ENCODE measurements at places on chromosomes 6 and 20.
A peak's percentile ranks its signal among the peaks of the same experiment; 100 is the strongest.

DNA sequence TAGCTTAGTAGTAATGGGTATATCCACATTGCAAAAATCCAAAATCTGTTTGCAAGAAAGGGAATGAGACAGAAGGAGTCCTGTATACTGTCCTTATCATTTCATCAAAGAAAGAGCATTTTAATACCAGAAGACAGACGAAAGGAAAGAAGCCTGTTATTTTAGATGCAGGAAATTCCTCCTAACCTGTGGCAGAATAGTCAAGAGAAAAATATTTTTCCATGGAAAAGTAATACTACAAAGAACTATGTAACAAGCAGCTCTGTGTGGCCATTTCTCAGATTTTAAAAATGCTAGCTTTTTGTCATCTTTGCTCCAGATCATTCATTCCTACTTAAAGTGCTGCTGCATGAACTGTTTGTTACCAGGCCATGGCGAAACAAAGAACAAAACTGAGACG, 72.9 kb upstream of the SCP2D1 start:
- no peak for DNase-seq

- no peak for DNase-seq
These were observed 192.7 kb upstream of the CNR1 start for GRCh38 chr6:88358846-88359245.

- peak; percentile 90 for DNase-seq
These were observed 931 bp upstream of the UCKL1 start for GRCh38 chr20:63957004-63957689.

DNA sequence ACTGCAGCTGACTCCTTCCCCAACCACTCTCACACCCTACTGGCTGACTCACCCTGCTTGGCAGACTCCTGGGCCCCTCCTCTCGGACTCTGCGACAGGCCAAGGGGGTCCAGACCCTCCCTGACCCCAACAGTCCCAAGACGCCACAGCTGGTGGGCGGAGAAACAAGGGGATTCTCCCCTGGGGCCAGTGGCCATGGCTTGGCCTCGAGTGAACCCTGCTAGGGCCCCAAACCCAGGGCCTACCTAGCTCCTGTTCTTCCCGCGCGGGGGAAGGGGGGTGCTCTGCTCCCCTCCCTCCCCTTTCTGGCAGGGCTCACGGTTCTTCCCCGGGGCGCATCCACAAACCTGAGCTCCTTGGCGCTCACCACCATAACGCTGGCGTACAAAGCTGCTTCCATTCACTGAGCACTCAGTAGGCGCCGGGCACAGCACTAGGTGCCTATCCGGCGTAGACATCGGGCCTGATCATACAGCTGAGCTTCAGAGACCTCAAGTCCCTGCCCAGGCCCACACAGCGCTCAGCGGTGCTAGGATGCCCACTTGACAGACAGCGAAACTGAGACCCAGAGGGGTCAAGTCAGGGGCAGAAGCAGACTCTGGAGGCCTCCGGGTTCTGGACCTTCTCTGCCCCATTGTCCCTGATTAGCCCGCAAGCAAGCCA, 597 bp downstream of the ADA start:
- DNase-seq: no peak

DNA sequence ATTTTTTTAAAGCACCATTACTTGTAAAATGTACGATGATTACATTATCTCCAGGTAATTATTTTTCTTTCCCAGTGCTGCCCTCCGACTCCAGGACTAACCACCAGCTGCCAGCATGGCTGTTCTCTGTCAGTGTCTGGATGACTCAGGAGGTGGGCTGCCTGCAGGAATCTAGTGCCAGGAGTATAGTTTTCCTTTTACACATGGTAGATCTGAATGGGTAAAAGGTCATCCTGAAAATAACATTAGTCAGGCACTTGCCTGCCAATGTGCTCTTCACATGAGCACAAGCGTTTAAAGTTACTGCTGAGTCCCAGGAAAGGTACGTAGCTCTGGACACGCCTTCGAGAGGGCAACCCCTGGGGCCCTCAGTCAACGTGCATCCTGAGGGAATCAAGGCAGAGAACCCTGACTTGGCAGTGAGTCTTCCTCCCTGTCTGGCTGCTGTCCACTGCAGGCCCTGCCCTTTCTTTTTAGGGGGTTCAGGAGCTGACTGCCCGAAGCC, 2.4 kb downstream of the DYNLT1 start:
- DNase-seq: no peak

DNA sequence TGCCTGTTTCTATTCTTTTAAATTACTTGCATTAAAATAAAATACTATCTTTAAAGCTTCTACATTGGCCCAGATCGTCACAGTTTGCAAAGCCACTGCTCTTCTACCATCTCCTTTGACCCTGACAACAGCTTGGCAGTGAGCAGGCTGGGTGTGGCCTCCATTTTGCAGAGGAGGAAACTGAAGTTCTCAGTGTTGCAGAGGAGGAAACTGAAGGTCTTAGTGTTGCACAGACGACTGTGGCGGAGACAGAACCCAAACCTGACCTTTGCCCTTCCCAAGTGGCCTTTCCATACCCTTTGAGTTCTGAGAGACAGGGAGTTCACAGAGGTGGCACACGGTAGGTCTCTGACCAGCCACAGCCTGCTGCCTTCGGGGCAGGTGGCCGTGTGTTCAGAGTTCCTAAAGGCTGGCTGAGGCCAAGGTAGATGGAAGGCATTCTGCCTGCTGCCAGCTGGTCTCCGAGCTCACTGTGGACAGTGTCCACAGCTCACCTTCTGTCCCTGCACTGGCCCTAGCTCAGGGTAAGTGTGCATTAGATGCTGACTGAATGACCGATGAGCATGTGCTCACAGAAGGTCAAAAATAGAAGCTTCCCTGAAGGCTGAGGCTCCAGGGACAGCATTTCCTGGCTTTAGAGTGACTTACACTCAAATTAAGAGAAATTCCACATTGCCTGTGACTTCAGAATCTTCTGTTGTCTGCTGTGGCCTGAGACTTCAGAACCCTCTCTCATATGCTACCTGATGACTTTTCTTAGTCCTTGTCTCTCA, 113.5 kb upstream of the SLC24A3 start:
- DNase-seq: no peak

DNA sequence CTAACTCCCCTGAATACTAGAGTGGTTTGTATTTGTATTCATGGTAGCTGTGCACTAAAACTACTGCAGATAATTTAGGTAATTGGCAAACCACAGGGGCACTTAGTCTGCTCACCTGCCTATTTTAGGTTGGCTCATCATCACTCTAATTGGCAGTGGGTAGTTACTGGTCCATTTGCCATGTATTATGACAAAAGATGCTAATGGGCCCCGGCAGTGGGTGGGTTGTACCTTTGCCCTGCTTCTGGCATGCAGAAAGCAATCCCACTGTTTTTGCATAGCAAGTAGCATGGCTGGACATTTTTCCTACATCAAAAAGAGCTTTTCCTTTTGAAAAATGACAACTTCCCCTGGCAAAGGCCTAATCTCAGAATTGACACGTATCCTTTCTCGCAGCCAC, 741.4 kb upstream of the MAP3K7 start:
- no peak for DNase-seq

GRCh38 chr6:134826889-134827737, 122.8 kb downstream of the ALDH8A1 start:
- DNase-seq: no peak

- no peak for DNase-seq
These were observed 280.1 kb downstream of the TFAP2B start for GRCh38 chr6:51098791-51099190.

- no peak for DNase-seq
These were observed 109.0 kb downstream of the ATG5 start for GRCh38 chr6:106216527-106216926.

GRCh38 chr20:34085544-34086040, 26.5 kb downstream of the EIF2S2 start:
- DNase-seq: no peak

DNA sequence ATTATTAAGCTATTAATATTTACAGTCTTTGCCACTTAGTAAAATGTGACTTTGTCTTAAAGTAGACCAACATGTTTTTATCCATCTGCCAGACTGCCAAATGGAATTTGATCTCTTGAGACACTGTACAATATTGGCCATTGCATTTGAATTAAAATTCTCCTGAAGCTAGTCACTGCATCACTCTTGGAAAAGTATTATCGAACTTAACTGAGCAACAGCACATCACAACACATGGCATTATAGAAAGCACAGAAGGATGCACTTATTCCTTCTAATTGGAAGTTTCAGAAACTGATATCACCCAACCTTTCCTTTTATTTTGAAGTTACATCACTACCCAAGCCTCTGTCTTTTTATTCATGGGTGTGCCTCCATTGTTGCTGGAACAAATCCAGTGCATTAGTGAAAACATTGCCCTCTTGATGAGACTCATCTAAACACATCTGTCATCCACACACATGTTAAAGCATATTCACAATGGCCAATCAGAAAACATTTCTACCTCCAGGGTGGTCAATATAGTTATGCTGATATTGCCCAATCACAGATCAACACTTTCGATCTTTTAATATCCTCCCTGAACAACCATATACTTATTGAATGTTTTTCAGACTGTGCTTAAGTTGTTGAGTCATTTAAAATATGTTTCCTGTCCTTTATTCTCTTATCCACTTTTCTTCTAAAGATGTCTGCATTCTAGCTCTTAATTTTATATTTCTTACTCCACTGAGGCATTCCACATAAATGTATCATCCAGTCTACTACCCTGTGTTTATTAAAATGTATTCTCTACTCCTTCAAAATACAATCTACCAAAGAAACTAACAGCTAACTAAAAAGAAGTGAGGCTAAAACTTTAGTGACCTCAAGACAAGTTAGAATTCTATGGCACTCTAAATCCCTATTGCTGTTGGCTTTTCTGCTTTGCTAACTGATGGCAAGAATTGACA, 535.0 kb downstream of the RFPL4B start:
- DNase-seq: no peak

DNA sequence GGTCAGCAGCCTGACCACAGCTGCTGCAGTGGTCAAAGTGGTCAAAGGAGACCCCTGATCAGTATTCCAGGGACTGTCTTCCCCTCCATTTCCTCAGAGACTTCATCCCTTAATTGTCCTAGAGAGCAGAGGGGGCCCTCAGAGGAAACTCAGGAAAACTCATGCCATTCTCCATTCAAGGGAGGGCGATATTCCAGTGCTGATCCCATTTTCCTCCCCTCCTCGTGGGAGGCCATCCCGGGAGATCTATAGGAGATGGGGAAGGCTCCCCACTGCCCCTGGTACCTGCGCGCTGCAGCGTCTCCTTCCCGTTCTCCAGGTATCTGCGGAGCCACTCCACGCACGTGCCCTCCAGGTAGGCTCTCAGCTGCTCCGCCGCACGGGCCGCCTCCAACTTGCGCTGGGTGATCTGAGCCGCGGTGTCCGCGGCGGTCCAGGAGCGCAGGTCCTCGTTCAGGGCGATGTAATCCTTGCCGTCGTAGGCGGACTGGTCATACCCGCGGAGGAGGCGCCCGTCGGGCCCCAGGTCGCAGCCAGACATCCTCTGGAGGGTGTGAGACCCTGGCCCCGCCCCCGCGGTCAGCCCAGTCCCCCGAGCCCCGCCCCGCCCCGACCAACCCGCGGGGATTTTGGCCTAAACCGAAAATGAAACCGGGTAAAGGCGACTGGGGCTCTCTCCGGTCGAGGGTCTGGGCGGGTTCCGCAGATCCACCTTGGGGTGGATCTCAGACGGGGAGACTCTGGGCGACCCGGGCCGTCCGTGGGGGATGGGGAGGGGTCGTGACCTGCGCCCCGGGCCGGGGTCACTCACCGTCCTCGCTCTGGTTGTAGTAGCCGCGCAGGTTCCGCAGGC, 878 bp downstream of the HLA-C start:
- DNase-seq: no peak

DNA sequence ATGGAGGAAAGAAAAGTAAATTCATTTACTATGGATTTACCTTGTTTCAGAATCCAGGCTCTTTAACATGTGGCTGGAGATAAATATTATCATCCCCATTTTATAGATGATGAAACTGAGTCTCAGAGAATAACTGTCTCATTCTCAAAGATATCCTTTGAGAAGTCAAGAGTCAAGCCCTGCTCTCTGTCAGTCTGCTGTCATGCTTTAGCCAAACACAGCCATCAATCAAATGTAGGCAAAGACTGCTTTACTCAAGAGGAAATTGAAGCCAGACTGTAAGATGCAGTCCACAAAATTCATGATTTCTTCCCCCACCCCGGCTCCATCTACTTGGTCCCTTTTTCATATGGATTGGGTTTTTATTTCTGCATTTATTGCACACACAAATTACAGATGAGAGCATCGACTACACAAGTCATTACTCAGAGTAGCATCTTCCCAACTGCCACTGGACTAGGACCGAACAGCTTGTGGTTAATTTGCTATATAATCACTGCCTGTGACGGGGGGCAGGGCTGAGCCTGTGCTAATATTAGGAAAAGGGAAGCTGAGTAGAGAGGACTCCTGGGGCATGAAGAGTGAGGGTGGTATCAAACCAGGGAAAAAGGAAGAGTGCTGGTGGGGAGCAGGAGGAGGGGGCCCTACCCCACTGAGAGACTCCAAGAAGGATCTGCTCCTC, 102.7 kb upstream of the TOP1 start:
- no peak for DNase-seq

GRCh38 chr6:166658115-166658791, 31.2 kb upstream of the RPS6KA2 start:
- no peak for DNase-seq

DNA sequence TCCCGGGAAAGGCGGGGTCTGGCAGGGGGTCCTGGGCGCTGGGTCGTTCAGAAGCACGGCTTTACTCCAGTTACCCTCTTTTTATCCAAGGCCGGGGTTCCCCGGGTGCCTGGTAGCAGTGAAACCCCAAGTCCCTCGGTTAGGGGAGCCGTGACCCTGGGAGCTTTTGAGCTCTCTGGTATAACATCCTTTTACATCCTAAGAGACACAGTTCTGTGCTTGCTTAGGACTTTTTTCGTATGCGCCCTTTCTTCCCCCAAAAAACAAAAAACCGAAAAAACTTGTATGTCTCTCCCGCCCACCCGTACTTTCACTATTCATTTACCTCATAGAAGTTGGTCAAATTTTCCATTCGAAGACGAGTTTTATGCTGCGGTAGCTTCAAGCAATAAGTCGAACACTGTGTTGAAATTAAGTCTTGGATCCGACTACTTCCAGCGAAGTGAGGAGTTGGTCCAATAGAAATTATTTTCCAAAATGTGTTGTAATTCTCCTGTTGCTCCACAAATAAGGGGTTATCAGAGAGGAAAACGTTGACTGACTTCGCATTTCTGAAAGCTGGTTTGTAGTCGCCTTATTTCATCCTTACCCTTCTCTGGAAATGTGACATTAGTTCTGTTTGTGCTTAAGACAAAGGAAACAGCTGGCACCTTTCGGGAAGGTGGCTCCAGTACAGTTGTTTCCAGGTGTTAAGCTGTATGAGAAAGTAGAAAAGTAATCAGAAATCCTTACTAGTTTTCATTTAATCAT, 816 bp upstream of the MAN1A1 start:
- no peak for DNase-seq

DNA sequence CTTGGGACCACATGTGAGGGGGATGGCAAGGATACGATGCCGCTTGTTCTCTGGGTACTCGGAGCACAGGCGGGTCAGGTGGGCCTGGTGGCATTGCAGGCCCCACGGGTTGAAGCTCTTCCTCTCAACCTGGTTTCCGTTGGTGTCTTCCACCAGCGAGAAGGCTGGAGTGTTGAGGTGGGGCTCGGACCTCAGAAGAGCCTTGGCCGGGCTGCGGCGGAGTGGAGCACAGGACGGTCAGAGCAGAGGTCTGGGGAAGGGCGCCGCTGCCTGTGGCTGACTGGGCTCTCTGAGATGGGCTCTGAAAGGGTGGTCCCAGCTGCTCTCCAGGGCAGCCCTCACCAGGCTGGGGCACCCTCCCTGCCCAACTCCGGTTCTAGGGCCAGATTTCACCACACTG, 15.2 kb upstream of the UQCC2 start:
- no peak for DNase-seq

- DNase-seq: no peak
These were observed 234.7 kb upstream of the SULF2 start for GRCh38 chr20:48019940-48020339.

GRCh38 chr6:5537967-5538366, 276.7 kb downstream of the FARS2 start:
- no peak for DNase-seq
